Effector CD8-positive, alpha-beta T cell (primary cell): ENCODE measurements at places on chromosomes 3 and 15.

- DNase-seq, result no peak
Observed at GRCh38 chr3:4837374-4837930, 141.8 kb upstream of the BHLHE40 start.

- DNase-seq, result no peak
Observed at GRCh38 chr3:111156517-111156916, 84.9 kb downstream of the NECTIN3 start.

DNA sequence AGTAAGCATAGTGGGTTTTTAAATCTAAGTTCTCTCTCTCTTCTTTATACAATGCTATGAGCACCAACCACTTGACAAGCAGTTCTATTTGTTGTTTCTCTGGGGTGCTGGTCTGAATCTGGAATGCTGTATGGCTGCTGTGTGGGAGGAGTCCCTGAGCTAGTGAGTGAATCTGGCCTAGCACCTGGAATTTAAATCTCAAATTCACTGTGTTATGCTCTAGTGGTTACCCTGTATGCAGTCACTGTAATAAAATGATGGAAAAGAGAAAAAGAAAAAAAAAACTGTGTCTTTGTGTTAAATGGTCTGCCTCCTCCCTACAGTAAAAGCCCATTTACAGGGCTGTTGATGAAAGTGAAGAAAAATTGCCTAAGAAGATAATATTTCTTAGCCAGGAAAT lies 155.0 kb downstream of the ATP8B4 start:
- DNase-seq, result no peak

DNA sequence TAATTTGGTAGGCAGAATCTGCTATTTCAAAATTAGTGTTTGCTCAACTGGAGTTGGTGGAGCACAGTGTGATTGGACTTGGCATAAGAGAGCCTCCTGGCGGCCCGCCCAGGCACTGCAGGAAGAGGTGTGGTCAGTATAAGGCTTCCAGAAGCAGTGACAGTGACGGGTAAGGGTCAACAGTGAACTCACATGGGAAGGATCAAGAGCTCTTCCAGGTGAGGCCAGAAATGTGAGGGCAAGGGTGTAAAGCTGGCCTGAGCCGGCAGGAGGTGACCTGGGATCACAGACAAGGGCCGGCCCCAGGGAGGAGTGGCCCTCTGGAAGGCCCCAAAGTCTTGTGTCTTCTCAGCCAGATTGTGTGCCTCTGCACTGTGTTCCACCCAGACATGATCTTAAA lies 93.2 kb upstream of the RNF7 start:
- DNase-seq, result peak; percentile 40

DNA sequence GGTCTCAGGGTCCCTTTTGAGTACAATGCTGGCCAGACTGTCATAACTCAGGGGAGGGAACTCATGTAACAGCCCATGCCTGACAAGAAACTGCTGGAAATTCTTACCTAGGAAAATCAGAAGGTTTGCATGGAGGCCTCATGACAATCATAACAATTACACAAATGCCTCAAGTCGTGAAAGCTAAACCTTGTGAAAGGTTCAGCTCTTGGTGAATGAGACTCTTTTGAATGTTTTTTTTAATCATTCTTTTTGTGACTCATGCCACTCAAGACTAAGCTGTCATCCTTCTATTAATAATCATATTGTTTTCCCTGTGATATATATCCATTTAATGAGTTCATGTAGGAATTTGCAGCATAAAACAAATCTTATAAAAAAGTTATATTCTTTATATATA lies 61.4 kb upstream of the LEKR1 start:
- no peak for DNase-seq

DNA sequence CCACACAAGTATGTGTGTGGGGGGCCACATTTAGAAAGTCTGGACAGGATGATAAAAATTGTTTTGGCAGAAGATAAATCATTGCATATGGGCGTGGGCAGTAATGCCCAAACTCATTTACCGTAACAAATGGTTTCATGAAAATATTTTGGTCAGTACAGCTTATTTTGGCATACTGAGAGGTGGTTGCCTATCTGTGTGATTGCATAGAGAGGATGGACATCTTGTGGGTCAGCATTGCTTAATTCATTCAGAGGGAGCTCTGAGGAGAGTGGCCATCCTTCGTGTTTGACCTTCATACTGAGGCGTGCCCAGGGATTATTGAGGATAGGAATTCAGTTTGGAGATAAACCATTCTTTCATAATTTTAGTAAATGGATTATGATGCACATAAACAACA lies 162.5 kb downstream of the GAP43 start:
- DNase-seq, result no peak

GRCh38 chr3:185270262-185270955 lies 16.6 kb upstream of the EHHADH start:
- no peak for DNase-seq

DNA sequence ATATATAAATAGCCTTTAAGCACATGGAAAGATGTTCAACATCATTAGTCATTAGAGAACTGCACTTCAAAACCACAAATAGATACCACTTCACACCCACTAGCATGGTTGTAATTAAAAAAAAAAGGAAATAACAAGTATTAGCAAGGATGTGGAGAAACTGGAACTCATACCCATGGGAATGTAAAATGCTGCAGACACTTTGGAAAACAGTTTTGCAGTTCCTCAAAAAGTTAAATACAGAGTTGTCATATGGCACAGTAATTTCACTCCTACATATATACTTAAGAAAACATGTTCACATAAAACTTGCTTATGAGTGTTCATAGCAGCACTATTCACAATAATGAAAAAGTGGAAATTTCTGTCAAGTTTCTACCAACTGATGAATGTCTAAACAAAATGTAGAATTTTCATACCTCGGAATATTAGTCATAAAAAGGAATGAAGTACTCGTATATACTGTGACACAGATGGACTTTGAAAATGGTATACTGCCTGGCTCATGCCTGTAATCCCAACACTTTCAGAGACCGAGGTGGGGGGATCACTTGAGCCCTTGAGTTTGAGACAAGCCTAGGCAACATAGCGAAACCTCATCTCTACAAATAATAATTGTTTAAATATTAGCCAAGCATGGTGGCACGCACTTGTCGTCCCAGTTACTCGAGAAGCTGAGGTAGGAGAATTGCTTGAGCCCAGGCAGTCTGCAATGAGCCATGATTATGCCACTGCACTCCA lies 28.1 kb downstream of the BCL2A1 start:
- no peak for DNase-seq

- DNase-seq, result no peak
Observed at GRCh38 chr3:73072634-73073033, 11.2 kb downstream of the EBLN2 start.

- DNase-seq, result no peak
Observed at GRCh38 chr15:100461049-100461448, 67.7 kb downstream of the CERS3 start.

GRCh38 chr3:182023843-182024242 lies 312.1 kb downstream of the SOX2 start:
- DNase-seq, result no peak

DNA sequence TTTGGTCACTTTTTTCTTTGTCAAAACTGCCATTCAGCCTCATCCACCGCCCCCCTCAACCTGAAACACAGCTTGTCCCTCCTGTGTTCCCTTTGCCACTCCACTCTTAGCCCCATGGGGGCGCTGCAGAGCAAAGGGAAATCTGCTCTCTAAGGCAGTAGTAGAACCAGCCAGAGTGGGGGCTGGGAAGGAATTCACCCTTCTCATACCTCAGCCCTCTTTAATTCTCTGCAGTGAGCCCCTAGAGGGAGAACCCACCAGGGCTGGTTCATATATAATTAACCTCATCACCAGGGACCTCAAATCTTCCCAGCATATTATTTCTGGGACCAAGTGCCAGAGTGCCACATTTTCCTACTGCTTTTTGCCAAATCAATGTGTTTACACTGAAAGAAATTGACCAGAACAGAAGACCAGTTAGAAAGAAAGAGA lies 2.8 kb upstream of the BCL6 start:
- peak; percentile 85 for DNase-seq

DNA sequence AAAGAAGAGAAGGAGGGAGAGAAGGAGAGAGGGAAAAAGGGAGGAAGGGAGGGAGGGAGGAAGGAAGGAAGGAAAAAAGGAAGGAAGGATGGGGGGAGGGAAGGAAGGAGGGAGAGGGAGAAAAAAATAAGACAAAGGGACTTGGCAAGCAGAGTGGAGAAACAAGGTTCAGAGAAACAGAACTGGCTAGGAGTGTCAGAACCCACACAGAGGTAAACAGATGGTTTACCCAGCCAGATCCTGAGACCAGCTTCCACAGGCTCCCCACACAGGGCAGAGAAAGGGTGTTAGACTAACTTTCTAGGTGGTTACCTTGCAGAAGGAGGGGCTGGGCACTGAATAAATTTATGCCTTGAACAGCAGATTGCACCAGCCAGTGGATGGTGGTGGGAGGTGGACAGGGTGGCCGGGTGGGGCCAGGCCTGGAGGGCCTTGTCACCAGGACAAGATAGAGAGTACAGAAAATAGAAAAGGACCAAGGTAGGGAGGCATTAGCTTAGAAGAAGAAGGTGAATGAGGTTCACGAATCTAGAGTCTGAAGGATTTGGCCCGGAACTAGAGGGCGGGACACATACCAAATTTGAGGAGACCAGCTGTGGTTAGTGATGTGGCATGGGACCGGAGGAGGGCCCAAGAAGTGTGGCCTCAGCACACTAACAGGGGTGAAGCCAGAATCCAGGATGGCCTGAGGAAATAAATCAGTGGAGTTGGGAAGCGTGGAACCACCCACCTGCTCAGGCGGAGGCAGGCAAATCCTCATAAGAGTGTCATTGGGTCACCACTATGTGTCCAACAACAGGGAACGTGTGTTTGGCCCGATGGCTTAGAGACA lies 1.2 kb upstream of the TM4SF1 start:
- DNase-seq, result no peak

DNA sequence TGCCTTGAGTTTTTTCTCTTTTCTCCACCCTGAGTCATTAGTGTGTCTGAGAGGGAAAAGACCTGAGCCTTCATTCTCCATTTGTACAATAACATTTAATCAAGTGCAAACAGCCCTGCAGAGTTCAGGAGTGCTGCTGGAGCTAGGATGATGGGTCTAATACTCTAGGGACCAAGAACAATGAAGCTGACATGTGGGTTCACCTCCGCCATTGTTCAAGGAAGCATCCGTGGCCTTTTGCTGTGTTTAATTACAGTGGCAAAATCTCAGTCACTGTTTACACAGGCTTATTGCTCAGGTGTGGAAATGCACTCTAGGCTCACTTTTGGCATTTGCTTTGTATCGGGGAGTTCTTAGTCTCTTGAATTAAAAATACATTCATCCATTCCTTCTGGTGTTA lies 259.6 kb downstream of the LRTM1 start:
- DNase-seq, result no peak

DNA sequence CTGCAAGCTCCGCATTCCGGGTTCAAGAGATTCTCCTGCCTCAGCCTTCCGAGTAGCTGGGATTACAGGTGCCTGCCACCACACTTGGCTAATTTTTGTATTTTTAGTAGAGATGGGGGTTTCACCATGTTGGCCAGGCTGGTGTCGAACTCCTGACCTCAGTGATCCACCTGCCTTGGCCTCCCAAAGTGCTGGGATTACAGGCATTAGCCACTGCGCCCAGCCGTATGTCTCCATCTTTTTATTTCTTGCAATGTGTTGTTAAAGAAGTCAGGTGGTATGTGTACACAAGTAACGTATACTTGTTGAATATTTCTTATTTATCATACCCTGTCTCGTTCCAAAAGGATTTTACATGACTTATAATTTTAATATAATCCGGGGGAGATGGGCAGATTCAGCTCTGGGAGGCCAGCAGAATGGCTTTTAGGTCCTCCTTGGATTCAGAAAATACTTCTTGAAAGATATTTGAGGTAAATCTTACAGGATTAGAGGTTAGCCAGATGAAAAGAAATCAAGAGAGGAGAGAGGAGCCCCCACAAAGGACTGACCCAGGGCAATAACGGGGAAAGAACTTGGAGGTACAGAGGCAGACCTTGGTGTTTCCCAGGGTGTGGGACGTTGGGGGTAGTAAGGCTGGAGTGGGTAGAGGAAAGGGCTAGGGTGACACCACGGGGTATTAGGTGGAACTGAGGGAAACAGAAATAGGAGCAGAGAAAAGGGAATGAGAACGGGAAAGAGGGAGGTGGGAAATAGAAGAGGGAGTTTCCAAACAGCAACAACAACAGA lies 27.2 kb upstream of the MUC20 start:
- no peak for DNase-seq

GRCh38 chr3:15478640-15478979 lies 42.9 kb downstream of the COLQ start:
- no peak for DNase-seq

DNA sequence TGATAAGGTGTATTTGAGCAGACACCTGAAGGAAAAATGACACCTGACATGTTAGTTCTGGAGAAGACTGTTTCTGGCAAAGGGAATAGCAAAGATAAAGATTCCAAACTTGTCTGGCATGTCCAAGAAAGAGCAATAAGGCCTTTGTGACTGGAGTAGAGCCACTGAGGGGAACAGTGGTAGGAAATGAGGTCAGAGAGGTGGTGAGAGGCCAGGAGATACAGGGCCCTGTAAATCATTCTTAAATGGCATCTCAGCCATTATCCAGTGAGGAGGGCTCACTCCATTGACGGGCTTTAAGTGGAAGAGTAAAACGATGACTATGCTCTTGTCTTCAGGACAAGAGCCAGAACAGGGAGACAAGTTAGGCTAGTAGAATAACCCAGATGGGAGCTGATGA lies 4.5 kb downstream of the SLC49A4 start:
- no peak for DNase-seq

- DNase-seq, result no peak
Observed at GRCh38 chr3:110027446-110028080, 690.2 kb upstream of the DPPA4 start.

DNA sequence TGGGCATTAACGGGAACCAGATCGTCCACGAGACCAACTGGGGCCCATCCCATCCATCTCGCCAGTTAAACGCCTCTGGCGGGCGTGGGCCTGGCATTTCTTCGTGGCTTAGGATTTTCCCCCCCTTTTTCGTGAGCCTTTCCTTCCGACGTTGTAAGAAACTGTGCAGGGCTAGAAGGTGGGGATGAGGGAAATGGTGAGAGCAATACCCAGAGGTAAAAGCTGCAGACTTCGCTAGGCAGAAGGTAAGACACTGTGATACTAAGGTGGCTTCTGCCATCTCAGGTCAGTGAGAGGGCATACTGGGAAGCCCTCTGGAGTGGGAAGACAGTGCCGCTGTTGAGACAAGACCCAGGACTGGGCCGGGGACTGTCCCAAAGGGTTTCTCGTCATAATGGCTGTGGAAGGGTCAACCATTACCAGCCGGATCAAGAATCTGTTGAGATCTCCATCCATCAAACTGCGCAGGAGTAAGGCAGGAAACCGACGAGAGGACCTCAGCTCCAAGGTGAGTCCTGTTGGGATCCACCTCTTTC lies 666 bp downstream of the MAPKBP1 start:
- DNase-seq, result no peak

DNA sequence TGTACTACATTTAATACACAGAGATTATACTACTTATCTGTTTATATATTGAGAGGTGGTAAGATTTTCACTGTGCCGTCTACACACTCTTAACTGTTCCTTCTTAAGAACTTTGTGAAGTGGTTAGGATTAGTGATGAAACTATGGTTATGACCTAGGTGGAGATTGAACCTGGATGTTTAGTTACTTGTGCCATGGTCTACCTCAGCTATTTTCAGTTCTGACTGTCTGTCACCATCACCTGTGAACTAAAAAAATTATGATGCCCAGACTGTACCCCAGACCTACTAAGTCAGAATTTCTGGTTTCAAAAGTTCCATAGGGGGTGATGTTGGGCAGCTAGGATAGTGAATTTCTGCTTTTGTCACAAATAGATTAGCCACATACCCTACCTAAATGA lies 6.4 kb downstream of the RASA2 start:
- DNase-seq, result no peak
